ENCODE measurements at places on chromosomes 12 and 14. TPM values are rescaled to one million over a fixed set of nuclear protein-coding genes. Genes with fewer than 3 reads are reported as not detected.

The FICD gene
- 2.8 TPM for total RNA-seq

The ANHX gene
- not detected for total RNA-seq

The KLRF1 gene
- 0.48 TPM for total RNA-seq

The JAG2 gene
- 27.4 TPM for total RNA-seq

The GMPR2 gene
- total RNA-seq: 77.2 TPM

The APOF gene
- total RNA-seq: not detected

The AHNAK2 gene
- 225 TPM for total RNA-seq

The LHX5 gene
- total RNA-seq: 0.24 TPM

The NRXN3 gene
- total RNA-seq: 0.74 TPM

The DAO gene
- not detected for total RNA-seq

The ATL1 gene
- 3.4 TPM for total RNA-seq

The CCDC77 gene
- 13.3 TPM for total RNA-seq

The ACRBP gene
- not detected for total RNA-seq

The PIP4P1 gene
- total RNA-seq: 23.0 TPM

The SERPINA1 gene
- total RNA-seq: 0.20 TPM

The TXNDC16 gene
- 3.2 TPM for total RNA-seq

The VDR gene
- 33.4 TPM for total RNA-seq

The CFAP251 gene
- total RNA-seq: 44.5 TPM

The RD3L gene
- not detected for total RNA-seq

The PPP1R1A gene
- total RNA-seq: not detected

The TAS2R8 gene
- not detected for total RNA-seq

The ATF7IP gene
- 26.3 TPM for total RNA-seq

The FOXN4 gene
- not detected for total RNA-seq

The CCDC184 gene
- total RNA-seq: 1.4 TPM

The HCAR3 gene
- 0.92 TPM for total RNA-seq

The ALKBH1 gene
- 10.3 TPM for total RNA-seq

The NRIP2 gene
- total RNA-seq: not detected

The MAP1LC3B2 gene
- 1.1 TPM for total RNA-seq

The GPR162 gene
- total RNA-seq: 0.21 TPM

The SLC38A4 gene
- total RNA-seq: 0.49 TPM

The KRT2 gene
- not detected for total RNA-seq

The POTEM gene
- not detected for total RNA-seq

The RAD51B gene
- 15.1 TPM for total RNA-seq

The SERPINA9 gene
- not detected for total RNA-seq

The G2E3 gene
- 26.0 TPM for total RNA-seq

The KRT78 gene
- total RNA-seq: 0.32 TPM

The SLC5A8 gene
- 0.10 TPM for total RNA-seq

The COX14 gene
- 44.0 TPM for total RNA-seq

The OVCH1 gene
- not detected for total RNA-seq

The CACNA1C gene
- not detected for total RNA-seq

The GOLGA5 gene
- 38.1 TPM for total RNA-seq

The IPO8 gene
- total RNA-seq: 37.8 TPM

The SERPINA10 gene
- total RNA-seq: not detected

The TMEM229B gene
- 2.2 TPM for total RNA-seq

The NOVA1 gene
- 0.03 TPM for total RNA-seq

The PAPLN gene
- 2.0 TPM for total RNA-seq

The RERGL gene
- total RNA-seq: not detected

The COCH gene
- total RNA-seq: 0.04 TPM

The GZMH gene
- total RNA-seq: not detected

The CD163 gene
- total RNA-seq: not detected
